ENCODE measurements at places on chromosomes 5 and 9.
A peak's percentile ranks its signal among the peaks of the same experiment; 100 is the strongest.

GRCh38 chr9:2559192-2560152, 62.1 kb upstream of the VLDLR start:
- DNase-seq: no peak

GRCh38 chr9:127612939-127613582, 984 bp downstream of the STXBP1 start:
- DNase-seq: peak; percentile 19

DNA sequence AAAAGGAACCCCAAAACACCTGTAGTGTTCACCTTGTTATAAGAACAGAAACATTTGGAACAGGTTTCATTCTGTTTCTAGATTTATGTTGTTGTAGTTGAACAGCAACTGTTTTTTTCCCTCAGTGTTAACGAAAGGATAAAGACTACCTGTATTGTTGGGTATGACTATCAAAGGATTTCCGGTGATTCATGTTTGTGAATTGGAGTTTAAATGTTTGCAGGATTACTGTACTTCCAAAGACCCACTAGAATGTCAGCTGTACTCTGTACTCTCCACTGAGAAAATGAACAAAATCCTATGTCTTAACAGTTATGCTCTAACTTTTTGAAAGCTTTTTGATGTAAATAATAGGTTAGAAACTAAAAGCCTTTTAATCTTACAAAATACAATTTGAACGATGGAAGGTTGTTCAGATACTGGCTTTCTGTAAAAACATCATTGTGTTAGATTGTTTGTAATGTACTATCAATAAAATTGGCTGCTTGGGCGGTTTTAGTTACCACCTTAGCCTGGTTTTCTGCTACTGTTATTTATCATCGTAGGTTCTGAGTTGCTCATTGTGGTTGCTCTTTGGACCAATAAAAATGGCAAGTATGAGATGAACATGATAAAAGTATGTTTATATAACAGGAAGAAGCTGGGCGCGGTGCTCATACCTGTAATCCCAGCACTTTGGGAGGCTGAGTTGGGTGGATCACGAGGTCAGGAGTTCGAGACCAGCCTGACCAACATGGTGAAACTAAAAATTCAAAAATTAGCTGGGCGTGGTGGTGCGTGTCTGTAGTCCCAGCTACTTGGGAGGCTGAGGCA, 44.1 kb downstream of the DCP2 start:
- no peak for DNase-seq

- DNase-seq: no peak
Measured at GRCh38 chr5:148393390-148393741, 9.6 kb downstream of the FBXO38 start.

GRCh38 chr9:83596899-83597504, 25.9 kb upstream of the IDNK start:
- peak; percentile 20 for DNase-seq

DNA sequence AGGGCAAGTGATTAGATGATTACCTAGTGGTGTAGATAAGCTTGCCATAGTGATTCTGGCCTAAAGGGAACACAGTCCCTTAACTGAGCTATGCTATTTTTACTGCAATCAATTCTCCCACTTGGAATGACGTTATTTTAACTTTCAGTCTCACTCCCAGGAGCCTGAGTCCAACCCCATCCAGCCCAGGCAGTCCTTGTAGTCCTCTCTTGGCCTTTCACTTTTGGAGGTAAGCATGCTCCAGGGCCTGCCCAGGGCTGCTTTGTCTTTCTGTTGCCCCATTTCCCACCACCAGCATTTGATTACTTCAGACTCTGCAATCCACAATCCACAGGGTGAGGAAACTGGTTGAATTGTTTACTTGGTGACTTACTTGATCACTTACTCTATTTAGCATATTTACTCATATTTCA, 233.0 kb downstream of the CD180 start:
- DNase-seq: no peak

DNA sequence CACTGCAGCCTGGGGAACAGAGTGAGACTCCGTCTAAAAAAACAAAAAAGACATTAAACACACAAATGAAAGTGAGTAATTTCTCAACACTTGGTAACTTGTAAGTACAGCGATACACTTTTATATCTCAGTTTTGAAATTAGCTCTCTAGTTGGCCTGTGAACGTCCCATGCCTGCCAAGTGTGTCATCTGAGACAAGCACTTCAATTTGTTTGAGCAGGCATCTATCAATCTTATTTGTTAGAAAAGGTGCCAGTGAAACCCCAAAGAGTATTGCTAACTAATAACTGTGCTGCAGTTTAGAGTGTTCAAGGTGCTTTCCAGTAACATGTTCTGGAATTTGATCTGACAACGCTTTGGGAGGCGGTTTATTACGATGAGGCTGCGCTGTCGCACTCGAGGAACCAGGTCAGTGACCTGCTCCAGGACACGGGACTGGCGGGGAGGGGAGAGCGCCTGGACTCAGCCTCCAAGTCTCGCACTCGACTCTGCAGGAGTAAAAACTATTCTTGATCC, 1.1 kb upstream of the SPIN1 start:
- DNase-seq: peak; percentile 3

GRCh38 chr5:124806373-124807077, 60.1 kb upstream of the ZNF608 start:
- DNase-seq: no peak

- no peak for DNase-seq
Measured at GRCh38 chr9:2208465-2208864, 193.3 kb downstream of the SMARCA2 start.

DNA sequence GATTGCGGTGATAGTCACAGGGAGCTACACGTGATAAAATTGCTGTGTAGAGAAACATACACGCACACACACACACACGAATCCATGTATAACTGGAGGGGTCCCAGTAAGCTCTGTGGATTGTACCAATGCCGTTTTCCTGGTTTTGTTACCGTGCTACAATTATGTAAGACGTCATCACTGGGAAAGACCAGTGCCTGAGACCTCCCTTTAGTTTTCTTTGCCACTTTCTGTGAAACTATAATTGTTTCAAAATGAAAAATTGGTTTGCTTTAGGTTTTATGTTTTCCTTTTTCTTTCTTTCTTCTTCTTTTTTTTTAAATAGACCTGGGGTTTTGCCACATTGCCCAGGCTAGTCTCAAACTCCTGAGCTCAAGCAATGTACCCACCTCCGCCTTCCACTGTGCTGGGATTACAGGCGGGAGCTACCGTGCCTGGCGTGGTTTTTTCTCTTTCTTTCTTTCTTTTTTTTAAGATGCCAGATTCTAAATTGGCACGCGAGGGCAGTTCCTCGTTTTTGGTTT, 21.3 kb downstream of the OR2V2 start:
- DNase-seq: no peak

GRCh38 chr5:143541943-143542797, 138.7 kb upstream of the NR3C1 start:
- DNase-seq: no peak

- no peak for DNase-seq
Measured at GRCh38 chr9:99419070-99419469, 197.0 kb downstream of the SEC61B start.
